ENCODE measurements at places on chromosomes 5 and 9.
A peak's percentile ranks its signal among the peaks of the same experiment; 100 is the strongest.

DNA sequence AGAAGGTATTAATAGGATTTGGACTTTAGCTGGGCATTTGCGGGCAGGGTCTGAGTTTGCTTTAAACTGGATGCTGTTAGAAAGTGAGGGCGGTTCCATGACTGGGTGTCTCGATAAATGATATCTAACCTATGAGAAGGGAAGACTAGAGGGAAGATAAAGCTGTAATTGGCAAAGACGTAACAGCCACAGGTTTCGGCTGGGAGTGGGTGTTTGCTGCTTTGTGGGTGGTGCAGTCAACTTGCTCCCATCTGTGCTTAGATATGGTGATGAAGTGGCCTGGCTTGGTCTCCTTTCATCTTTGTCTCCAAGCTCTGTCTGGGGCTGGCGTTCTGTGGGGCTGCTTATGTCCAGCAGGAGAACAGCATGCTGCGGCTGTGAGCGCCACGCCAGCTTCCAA is 23.3 kb downstream of the OR2V1 start:
- DNase-seq, result no peak

GRCh38 chr5:38557308-38557710 is 863 bp upstream of the LIFR start:
- DNase-seq, result no peak

- no peak for DNase-seq
Observed at GRCh38 chr9:127974769-127975261, 6.0 kb downstream of the EEIG1 start.

GRCh38 chr5:138096997-138097828 is 13.4 kb downstream of the WNT8A start:
- DNase-seq, result no peak

DNA sequence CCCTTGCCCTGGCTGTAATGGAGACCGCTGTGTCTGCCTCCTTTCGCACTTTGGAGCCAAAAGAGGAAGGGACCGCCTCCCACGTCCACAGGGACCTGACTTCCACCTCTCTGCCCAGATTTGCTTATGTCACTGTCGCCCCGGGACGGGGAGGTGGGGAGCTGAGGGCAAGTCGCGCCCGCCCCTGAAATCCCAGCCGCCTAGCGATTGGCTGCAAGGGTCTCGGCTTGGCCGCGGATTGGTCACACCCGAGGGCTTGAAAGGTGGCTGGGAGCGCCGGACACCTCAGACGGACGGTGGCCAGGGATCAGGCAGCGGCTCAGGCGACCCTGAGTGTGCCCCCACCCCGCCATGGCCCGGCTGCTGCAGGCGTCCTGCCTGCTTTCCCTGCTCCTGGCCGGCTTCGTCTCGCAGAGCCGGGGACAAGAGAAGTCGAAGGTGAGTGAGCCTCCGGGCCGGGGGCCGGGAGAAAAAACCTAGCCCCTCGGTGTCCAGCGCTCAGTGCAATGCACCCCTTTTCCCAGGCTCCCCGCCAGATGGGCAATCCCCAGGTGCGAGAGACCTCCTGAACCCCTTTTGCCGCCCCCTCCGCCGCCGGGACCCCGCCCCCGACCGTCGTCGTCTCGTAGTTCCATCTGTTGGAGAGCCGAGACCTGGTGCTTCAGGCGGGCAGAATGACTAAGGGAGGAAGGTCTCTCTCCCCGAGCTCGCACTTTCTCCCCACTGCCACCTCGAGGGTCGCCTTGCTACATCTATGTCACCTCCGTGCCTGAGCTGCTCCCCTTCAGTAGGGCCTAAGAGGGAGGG is at the start of gene GPX3:
GPX3 (plus strand) TSS at position 288 of the 807 bp plus-strand sequence; CDS start at position 352, 64 bp downstream.
- DNase-seq, result peak; percentile 22

DNA sequence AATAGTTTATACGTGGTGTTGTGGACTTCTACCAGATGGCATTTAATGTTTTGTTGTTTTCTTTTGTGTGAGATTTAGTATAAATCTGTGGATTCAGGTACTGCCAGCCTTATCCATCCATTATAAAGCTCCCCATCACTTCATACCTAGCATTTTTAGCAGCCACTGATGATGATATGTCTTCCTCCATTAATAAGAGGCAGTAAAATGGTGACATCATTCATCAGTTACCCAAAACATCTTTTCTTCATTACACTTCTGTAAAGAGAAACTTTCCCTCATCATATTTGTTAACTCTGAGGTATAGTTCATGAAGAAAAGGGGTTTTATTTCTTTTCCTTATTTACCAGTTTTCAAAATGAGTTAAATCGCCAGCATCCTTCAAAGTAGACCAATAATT is 19.4 kb downstream of the CHD1 start:
- no peak for DNase-seq

GRCh38 chr9:16309469-16310271 is 560.8 kb downstream of the BNC2 start:
- DNase-seq, result no peak

DNA sequence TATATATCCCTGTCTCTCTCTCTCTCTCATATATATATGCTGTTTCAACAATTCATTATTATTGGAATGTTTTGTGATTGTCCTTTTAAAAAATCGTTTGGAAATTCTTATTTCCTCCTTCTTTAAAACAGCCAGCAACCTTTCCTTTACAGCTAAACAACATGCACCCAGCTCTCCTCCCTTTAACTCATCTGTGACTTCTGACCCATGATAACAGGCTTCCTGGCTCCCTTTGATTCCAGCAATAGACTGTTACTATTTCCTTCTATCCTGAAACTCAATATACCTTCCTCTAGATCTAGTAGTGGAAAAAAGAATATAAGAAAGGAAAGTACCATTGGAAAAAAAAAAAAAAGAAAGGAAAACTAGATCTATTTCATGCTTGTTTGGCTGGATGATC is 254.7 kb upstream of the RGMB start:
- no peak for DNase-seq

Data from activated CD8-positive, alpha-beta memory T cell treated with anti-CD3 and anti-CD28 coated beads for 1 hour (primary cell).